BJ (cell line): ENCODE measurements at places on chromosomes 7 and 10. TPM values are rescaled to one million over a fixed set of nuclear protein-coding genes. Genes with fewer than 3 reads are reported as not detected.

Gene CYP3A7
- not detected in 2 replicates for polyA plus RNA-seq

Gene PRSS37
- not detected in 2 replicates for polyA plus RNA-seq

GRCh38 chr10:76456197-76456596 is 1024.8 kb downstream of the LRMDA start:
- no peak for DNase-seq

DNA sequence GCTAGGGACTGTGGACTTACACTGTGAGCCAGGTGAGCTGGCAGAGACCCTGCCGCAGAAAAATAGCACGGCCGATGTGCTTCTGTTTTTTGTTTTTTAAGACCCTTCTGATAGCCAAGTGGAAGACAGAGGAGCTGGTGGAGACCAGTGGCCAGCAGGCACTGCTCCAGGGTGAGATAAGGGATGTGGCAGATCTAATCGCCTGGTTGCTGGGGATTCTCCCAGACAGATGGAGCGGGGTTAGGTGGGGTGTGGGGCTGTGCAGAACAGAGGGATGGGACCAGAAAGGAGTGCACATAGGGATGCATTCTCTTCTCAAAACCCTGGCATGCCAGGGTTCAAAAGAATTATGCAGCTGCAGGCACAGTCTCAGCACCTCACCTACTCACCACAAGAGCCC is 82.2 kb downstream of the VOPP1 start:
- no peak for DNase-seq

- DNase-seq, result no peak
Measured at GRCh38 chr10:100985336-100985735, 2.0 kb downstream of the MRPL43 start.

- DNase-seq, result no peak
Measured at GRCh38 chr7:56537952-56538351, 421.7 kb upstream of the NUPR2 start.

- no peak for DNase-seq
Measured at GRCh38 chr10:63156236-63156635, 23.1 kb downstream of the NRBF2 start.
